Bronchus fibroblast of lung (primary cell): ENCODE measurements at places on chromosomes 1 and 21. TPM values are rescaled to one million over a fixed set of nuclear protein-coding genes. Genes with fewer than 3 reads are reported as not detected.

Gene LORICRIN
- total RNA-seq: not detected in 2 replicates

Gene CD247
- not detected in 2 replicates for total RNA-seq

Gene RAP1A
- total RNA-seq: 17.7 and 19.8 TPM in 2 replicates

Gene KANK4
- not detected in 2 replicates for total RNA-seq

Gene ANKRD65
- total RNA-seq: 0.45 and 0.50 TPM in 2 replicates
